Activated gamma-delta T cell treated with anti-CD3 and anti-CD28 coated beads, Interleukin-2, amount 50 U/mL, for 16 hours (primary cell): ENCODE measurements at places on chromosomes 7 and 10.

DNA sequence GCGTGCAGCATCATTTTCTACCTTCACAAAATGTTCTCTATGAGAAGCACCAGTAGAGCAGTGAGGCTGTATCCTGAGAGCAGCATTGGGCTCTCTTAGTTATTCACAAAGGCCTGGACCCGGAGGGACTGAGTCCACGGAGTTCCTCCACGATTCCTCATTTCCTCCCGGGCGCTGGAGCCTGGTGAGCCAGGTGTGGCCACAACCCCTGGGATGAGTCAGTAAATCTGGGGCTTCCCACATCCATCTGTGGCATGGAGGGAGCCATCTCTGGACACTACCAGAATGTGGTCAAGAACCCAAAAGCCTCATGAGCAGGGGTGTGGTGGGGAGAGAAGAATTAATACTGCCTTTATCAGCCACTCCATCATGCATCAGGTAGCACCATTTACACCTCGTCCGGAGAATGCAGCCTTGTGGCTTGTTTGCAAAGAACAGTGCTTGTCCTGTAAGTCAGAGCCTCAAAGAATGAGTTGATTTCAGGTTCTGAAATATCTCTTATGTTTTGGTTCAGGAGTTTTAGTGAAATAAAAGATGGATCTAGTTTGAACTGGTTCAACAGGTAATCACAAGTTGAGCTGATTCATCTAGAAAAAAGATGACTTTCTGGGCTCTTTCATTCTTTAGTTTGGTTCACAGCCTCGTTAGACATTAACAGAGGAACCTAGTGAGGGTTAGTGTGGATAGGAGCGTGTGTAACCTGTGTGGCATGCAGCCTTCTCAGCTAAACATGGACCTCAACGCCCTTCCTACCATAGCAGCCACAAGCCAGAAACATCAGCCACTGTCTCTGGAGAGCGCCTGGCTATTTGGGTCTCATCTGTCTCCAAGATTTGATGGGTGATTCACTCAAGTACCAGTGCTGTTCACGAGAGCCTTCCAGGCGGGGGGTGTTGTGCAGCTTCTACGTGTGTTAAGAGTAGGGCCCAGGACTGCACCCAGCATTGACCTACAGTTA lies 95.2 kb downstream of the WDR37 start:
- no peak for DNase-seq

DNA sequence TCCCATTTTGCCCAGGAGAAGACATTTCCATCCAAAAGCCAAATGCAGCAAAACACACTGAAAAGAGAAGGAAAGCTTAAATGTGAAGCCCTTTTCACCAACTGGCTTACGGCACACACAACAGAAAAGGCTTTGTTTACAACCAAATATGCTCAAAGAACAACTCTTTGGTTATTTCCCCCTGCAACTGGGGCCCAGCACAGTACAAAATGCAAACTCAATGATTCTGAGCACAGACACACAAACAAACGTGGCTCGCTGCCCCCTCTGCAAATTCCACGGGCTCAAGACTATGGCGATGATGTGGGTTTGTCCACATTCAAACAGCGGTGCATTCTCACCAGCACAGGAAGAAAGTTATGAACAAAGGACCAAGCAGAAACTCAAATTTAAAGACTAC lies 5.3 kb downstream of the CPXM2 start:
- no peak for DNase-seq

GRCh38 chr10:132511121-132512051 lies 26.2 kb upstream of the INPP5A start:
- no peak for DNase-seq

DNA sequence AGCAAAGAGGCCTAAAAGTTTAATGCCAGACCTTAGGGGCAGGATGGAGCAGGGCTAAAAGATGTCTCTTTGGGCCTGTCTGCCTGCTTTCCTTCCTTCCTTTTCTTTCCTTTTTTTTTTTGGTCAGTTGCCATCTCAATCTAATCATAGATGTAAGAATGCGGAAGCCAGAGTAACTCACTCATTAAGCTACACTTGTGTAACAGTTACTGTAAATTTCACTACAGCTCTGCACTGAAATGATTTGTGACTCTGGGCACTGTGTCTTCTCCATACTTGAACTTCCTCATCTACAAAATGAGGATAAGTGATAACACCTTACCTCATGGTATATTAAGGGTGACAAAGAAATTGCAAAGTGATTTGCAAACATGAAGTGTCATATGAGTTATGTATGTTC lies 75.5 kb upstream of the AGK start:
- no peak for DNase-seq

DNA sequence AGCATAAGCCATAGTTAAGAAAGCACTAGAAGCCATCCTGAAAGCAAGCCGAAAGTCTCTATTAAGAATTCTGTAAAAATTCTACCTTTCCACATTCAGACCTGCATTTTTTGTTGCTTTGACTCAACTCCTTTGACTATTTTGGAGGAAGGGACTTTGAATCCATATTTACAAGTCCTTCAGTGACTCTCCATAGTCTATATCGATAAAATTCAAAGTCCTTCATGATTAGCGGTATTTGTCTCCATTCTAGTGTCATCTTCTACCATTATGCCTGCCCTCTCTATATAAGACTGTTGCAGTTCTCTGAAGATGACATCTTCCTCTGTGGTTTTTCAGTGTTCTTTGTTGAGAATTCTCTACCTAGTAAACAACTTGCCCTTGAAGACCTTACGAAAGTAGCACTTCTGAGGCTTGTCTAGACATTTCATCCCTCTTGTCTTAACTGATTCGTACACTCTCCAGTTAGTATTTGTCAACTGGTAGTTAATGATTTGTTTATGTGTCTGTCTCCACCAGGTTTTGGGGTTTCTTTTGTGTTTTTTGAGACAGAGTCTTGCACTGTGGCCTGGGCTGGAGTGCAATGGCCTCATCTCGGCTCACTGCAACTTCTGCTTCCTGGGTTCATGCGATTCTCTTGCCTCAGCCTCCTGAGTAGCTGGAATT lies 1.7 kb downstream of the CCSER2 start:
- no peak for DNase-seq

GRCh38 chr7:22094413-22095342 lies 149.0 kb upstream of the CDCA7L start:
- no peak for DNase-seq

- DNase-seq: no peak
These were observed 663.4 kb downstream of the INHBA start for GRCh38 chr7:41039386-41039953.

- DNase-seq: no peak
These were observed 142.6 kb upstream of the CAV2 start for GRCh38 chr7:116356979-116357378.

GRCh38 chr10:113213035-113213434 lies 263.0 kb downstream of the TCF7L2 start:
- no peak for DNase-seq

DNA sequence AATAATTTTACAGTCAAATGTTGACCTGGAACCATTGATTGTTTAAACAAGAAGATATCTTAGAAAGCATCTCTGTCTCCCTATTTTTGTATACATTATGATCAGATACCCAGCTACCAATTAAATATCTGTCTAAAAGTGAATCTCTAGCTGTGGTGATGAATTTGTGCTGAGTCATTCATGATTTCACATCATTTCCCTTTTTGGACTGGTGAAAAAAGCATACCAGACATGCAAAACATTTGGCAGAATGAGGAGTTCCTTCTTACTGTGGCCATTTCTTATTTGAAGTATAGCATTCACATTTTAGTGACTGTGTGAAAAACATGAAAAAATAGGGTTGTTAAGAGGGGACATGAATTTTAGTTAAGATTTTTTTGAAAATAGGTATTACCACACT lies 98.0 kb upstream of the GATA3 start:
- no peak for DNase-seq

GRCh38 chr7:11120068-11120664 lies 146.5 kb downstream of the PHF14 start:
- no peak for DNase-seq

DNA sequence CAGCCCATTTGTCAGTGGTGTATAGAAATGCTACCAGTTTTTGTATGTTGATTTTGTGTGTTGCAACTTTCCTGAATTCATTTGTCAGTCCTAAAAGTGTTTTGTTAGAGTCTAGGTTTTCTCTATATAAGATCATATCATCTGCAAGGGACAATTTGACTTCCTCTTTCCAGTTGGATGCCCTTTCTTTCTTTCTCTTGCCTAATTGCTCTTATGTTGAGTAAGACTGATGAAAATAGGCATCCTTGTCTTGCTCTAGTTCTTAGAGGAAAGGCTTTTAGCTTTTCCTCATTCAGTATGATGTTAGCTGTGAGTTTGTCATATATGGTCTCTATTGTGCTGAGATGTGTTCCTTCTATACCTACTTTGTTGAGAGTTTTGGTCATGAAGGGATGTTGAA lies 161.7 kb upstream of the TPK1 start:
- no peak for DNase-seq

DNA sequence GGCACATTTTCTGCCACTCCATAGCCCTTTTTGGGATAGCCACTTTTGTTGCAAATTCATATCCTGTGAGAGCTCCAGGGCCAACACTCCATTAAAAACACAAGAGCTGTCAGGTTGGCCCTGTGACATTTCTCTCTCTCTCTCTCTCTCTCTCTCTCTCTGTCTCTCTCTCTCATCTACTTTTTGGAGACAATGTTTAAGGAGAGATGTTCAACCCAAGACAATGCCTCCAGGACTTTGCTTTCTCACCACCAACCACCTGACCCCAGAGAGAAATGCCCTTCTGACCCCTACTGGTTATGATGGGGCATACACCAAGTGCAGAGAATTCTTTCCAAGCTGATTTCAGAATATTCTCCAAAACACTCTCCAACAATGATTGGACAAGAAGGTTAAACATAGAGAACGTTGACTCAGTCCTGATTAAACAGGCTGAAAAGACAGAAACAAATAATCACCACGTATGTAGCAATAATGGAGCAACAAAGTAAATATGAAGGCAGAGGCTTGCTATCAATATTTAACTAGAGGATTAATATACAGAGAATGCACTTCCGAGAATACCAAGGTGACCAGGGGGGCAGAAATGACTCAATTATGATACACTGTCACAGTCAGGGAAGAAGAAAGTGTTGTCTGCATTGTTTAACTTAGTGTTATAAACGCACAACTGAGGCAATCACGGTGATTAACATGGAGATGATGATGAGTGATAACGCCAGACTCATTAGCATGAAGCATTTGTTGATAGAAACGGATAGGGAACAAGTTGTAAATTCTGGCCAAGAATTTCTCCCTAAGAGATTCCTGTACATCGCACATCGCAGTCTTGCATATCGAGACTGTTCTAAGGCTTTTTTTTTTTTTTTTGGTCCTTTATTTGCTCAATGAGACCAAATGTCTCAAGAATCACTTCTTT lies 178.5 kb downstream of the NRP1 start:
- DNase-seq: no peak

DNA sequence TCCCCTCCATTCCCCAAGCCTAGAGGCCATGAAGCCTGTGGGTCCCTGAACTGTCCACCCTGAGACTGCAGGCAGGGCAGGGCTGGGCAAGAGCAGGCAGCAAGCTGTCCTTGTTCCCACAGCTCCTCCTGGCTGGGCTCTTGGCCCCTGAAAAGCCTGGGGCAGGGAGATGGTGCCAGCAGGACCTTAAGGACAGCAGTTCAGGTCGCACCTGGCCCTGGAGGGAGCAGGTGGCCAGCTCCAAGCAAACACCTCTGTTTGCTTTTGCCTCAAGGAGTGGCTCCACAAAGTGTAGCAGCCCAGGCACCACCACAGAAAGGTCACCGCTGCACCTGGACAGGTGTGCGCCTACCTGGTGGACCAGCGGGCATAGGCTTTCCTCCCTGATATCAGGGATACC lies 5.2 kb downstream of the RET start:
- DNase-seq: no peak

- DNase-seq: no peak
These were observed 130.1 kb downstream of the CELF2 start for GRCh38 chr10:11147722-11148121.

DNA sequence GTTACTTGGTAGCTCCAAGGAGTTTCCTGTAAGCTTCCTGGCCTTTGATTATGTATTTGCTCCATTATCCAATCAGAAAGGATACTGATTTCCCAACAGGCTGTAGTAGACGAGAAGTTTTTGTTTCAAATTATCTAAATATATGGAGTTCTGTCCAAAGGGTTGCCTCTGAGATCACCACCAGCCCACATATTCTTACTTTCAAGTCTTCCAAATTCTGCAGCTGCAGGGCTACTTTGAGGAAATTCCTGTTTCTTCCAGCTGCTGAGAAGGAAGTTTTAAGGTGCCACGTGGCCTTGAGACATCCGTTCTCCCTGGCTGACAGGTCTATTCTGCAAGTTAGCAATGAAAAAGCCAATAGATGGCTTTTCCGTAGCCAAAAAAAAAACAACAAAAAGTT lies 286.0 kb downstream of the TWIST1 start:
- no peak for DNase-seq

GRCh38 chr7:157597562-157597961 lies 260.8 kb downstream of the DNAJB6 start:
- no peak for DNase-seq

DNA sequence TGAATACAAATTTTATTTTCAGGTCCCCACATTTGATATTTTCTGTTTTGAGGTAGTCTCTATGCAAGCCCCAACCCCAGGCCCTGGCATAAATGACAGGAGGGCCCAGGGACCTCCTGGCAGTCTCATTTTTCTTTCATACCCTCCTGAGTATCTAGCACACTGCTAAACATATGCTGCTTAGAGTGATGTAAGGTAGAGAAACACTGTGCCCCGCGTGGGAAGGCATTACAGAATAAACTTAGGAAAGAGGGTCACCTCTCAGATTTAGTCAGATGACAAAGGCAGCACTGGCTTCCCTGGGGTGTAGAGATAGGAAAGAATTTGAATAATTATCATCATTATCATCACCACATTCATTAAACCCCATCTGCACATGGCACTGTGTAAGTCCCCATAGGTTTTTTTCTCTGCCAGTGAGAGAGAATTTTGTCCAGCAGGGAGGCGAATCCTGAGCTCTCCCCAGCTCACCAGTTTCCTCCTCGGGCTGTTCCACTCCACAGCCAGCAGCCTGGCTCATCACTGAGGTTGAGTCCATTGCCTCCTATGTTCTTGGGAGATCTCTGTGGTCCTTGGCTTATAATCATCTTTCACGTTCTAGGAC lies 507.3 kb upstream of the GALNT17 start:
- DNase-seq: no peak

- no peak for DNase-seq
These were observed 269.1 kb downstream of the PRKG1 start for GRCh38 chr10:51343391-51343790.

GRCh38 chr10:58158806-58159205 lies 108.9 kb downstream of the IPMK start:
- DNase-seq: no peak
